ENCODE measurements at places on chromosomes 16 and 17. TPM values are rescaled to one million over a fixed set of nuclear protein-coding genes. Genes with fewer than 3 reads are reported as not detected.

The C16orf96 gene
- not detected for total RNA-seq

The ACSF2 gene
- 172 TPM for total RNA-seq

The RTN4RL1 gene
- total RNA-seq: 6.7 TPM

The PDP2 gene
- total RNA-seq: 11.5 TPM

- no peak for DNase-seq
Observed at GRCh38 chr17:4583206-4583605, 1.1 kb upstream of the SMTNL2 start.

- no peak for DNase-seq
Observed at GRCh38 chr17:68176718-68177117, 71.1 kb upstream of the AMZ2 start.

DNA sequence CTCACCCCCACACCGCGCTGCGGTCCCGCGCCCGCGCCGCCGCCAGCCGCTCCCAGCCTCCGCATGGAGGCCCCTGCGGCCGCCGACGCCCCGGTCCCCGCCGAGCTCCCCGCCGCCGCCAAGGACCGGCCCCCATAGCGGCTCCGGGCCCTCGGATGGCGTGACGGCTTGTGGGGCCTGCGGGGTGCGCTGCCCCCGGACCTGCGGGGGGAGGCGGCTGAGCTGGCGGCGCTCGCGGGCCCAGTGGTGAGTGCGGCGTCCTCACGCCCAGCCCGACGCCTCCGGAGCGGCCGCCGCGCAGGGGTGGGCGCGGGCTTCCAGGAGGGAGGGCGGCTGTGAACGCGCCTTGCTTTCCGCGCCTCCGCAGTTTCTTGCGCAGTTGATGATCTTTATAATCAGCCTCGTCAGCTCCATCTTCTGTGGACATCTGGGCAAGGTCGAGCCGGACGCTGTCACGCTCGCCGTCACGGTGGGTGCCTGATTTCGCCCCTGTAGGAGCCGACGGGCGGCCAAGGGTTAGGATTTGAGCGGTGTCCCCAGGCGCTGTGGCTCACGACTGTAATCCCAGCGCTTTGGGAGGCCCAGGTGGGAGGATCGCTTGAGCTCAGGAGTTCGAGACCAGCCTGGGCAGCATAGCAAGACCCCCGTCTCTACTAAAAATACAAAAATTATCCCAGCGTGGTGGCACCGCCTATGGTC is 46.4 kb downstream of the SLC47A1 start:
- no peak for DNase-seq

DNA sequence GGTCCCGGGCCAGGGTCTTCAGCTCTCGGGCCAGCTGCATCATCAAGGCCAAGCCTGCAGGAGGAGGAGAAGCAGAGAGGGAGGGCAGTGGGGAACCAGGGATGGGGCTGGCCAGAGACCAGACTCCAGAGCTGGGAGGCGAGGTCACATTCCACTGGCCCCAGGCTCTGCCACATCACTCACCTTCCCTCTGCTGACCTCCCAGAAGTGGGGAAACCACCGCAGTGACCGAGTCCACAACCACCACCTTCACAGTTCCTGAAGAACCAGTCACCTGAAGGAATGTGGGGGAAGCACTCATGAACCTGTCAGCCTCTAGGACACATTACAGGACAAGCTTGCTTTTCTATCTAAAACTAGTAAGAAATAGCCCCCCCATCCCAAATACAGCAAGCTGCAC is 16.4 kb downstream of the RAD51D start:
- no peak for DNase-seq

- DNase-seq: no peak
Observed at GRCh38 chr16:12268606-12269005, 292.1 kb downstream of the SNX29 start.

Measured in ureter (tissue), 1 donor.